ENCODE measurements at places on chromosomes 4 and X.

DNA sequence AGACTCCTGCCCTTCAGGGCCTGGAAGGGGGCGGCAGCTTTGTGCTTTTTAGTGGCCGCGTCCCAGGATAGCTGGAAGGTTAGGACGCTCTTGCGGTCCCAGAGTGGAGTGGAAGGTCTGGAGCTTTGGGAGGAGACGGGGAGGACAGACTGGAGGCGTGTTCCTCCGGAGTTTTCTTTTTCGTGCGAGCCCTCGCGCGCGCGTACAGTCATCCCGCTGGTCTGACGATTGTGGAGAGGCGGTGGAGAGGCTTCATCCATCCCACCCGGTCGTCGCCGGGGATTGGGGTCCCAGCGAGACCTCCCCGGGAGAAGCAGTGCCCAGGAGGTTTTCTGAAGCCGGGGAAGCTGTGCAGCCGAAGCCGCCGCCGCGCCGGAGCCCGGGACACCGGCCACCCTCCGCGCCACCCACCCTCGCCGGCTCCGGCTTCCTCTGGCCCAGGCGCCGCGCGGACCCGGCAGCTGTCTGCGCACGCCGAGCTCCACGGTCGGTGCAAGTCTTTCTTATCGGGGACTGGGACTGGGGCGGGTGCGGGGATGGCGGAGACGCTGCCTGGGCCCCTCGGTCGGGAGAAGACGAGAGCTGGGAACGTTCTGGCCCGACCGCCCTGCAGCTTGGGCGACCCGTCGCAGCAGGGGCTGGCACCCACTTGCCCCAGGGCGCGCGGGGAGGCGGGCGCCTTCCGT is at the start of gene EDNRA:
EDNRA (plus strand) TSS at position 207 of the 686 bp plus-strand sequence. CDS start 4,585 bp downstream, outside the sequence.
- no peaks in the 10 kb centered on the region for H3K4me1 ChIP-seq
- DNase-seq: no peak
- no peaks in the 10 kb centered on the region for H3K36me3 ChIP-seq
- H3K4me3 ChIP-seq: no peak within 1 kb of the TSS
- no peak within 1 kb of the TSS for H3K27ac ChIP-seq
- peaks cover 4% of the 10 kb centered on the region for H3K27me3 ChIP-seq

DNA sequence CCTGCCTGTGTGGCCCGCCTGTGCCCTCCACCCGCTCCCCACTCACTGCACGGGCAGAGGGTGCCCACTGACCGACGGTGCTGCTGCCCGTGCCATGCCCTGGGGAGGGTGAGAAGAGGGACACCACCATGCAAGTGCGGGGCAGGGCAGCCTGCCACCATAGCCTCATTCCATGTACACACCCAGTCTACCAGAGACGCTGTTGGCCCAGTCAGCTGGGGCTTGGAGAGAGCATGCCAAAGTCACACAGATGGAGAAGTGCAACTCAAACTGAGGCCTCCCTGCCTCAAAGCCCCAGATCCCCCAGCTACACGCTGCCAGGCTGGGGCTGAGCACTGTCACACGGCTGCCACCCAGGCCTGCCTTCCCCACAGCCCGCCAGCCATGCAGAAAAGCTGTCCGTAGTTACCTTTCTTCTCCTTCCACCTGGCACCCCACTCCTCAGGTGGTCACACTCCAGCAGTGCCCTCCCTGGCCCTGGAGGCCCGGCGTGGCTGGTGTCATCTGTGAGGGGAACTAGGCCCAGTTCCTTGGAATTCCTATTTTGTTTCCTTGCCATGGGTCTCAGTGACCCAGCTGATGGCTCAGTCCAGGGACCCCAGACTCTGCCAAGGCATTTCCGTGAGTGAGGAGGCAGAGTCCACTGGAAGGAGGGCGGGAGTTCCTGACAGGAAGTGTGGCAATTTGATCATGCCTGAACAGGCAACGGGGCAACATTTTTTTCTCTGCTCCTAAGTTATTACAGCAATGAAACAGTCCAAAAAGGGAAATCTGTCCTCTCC is at the start of gene SLC2A9:
SLC2A9 (minus strand) TSS at position 627 of the 782 bp plus-strand sequence; CDS start at position 559, 68 bp downstream.
- H3K4me3 ChIP-seq: no peak within 1 kb of the TSS
- DNase-seq: no peak
- no peaks in the 10 kb centered on the region for H3K27me3 ChIP-seq

- H3K27me3 ChIP-seq: no peaks in the 10 kb centered on the region
- H3K27ac ChIP-seq: no peak overlapping the region
- H3K4me3 ChIP-seq: no peak overlapping the region
Measured at GRCh38 chr4:2809610-2810180, 16.8 kb downstream of the SH3BP2 start.

DNA sequence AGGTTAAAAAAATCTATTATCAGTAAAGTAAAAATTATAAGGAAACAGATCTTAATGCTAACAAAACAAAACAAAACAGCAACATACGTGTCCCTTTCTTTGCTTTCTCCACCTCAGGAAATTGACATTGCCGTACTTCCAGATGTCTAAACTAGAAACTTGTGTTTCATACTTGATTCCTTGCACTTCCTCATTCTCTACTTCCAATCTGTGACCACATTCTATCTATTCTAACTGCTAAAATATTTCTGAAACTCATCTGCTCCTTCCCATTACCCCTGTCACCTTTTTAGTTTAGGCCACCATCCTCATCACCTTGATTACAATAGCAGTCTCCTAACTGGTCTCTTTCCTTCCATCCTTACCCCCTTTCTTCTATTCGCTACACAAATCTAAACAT is 22.5 kb upstream of the RPA4 start:
- no peaks in the 10 kb centered on the region for H3K27me3 ChIP-seq
- H3K4me3 ChIP-seq: no peak overlapping the region
- DNase-seq: no peak
- H3K4me1 ChIP-seq: no peaks in the 10 kb centered on the region

GRCh38 chrX:133410550-133410949 is 4.7 kb downstream of the GPC4 start:
- no peak for DNase-seq
- H3K4me3 ChIP-seq: no peak overlapping the region
- no peak overlapping the region for H3K27ac ChIP-seq
- H3K27me3 ChIP-seq: no peaks in the 10 kb centered on the region
- H3K4me1 ChIP-seq: no peaks in the 10 kb centered on the region
- H3K36me3 ChIP-seq: no peaks in the 10 kb centered on the region

GRCh38 chr4:128600996-128601871 is 208.3 kb upstream of the JADE1 start:
- DNase-seq: no peak
- H3K36me3 ChIP-seq: no peaks in the 10 kb centered on the region
- H3K4me1 ChIP-seq: no peaks in the 10 kb centered on the region

- no peak overlapping the region for H3K27ac ChIP-seq
- no peaks in the 10 kb centered on the region for H3K4me1 ChIP-seq
- no peak overlapping the region for H3K4me3 ChIP-seq
- H3K36me3 ChIP-seq: no peaks in the 10 kb centered on the region
Measured at GRCh38 chrX:127884921-127885320, 167.3 kb downstream of the ACTRT1 start.

DNA sequence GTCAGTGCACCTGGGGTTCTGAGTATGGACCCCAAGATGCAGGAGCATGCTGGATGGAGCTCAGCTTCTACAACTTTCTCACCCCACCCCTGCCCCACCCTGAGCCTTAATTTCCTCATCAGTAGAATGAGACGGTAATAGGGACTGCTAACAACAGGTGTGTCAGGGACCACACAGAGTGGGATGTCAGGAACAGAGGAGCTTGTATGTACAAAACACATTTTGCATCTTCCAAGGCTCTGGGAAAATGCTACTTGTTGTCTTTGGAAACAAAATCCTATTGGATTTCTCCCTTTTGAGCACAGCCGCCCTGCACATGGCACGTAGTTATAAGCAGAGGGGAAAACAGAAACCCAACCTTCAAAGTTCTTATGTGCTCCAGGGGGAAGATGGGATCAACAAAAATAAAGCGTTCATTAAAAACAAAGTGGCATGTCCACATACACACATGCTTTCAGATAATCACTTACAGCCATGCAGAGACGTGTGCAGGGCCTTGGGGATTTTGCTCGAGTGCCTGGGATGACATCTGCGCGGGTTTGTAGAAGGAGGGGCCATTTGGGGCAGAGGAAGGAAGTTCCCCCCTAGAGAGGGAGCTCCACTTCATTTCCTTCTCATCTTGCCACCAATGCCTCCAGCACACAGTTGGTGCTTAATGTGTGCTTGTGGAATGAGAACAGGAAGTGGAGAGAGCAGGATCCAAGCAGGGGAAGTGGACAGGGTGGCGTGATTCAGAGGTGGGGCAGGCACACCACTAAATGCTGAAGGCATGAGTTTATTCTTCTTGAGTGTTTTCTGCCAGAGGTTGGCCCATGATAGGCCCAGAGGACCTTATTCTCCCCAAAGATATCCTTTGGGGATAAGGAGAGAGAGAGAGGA is 138.9 kb downstream of the SMIM20 start:
- no peaks in the 10 kb centered on the region for H3K4me1 ChIP-seq
- no peaks in the 10 kb centered on the region for H3K36me3 ChIP-seq
- no peak overlapping the region for H3K27ac ChIP-seq
- H3K27me3 ChIP-seq: no peaks in the 10 kb centered on the region
- H3K4me3 ChIP-seq: no peak overlapping the region

- peaks cover 11% of the 10 kb centered on the region for H3K4me1 ChIP-seq
- DNase-seq: no peak
- H3K36me3 ChIP-seq: no peaks in the 10 kb centered on the region
- no peak overlapping the region for H3K27ac ChIP-seq
- no peaks in the 10 kb centered on the region for H3K27me3 ChIP-seq
Measured at GRCh38 chr4:8039853-8040252, 100.2 kb upstream of the AFAP1 start.

DNA sequence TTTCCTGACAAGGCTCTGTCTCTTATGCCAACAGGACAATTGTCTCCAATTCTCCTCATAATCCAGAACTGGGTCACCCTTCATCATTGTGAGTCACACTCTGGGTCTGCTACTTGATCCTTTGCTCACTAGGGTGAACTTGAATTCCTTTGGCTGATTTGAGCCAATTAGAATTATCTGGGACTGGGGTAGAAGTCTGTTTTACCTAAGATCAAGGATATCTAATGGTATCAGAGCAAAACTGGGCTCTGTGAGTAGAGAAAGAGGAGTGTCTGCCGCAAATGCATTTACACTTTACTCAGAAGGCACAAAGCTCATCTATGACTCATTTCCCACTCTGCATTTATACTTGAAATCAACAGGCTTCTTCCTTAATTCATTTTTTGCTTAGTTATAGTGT is 72.6 kb downstream of the PITX2 start:
- no peaks in the 10 kb centered on the region for H3K36me3 ChIP-seq
- no peak overlapping the region for H3K4me3 ChIP-seq
- no peaks in the 10 kb centered on the region for H3K4me1 ChIP-seq
- no peak for DNase-seq
- H3K27ac ChIP-seq: no peak overlapping the region

GRCh38 chrX:111892375-111892774 is 16.4 kb downstream of the TRPC5OS start:
- no peaks in the 10 kb centered on the region for H3K27me3 ChIP-seq
- H3K4me3 ChIP-seq: no peak overlapping the region

DNA sequence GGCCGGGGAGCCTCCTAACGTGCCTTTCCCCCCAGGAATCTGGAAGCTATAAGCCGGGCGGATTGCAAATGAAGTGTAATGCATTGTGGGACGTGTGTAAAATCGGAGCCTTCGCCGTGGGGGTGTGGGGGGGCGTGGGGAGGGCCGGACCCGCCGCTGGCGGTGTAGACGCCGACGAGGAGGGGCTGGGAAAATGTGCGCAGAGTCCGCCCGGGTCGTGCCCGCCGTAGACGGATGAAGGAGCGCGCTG is 1.3 kb downstream of the STOX2 start:
- no peak for DNase-seq
- no peaks in the 10 kb centered on the region for H3K36me3 ChIP-seq
- peaks cover 11% of the 10 kb centered on the region for H3K27me3 ChIP-seq

Data from CD8-positive, alpha-beta memory T cell (primary cell).